ENCODE measurements at places on chromosomes 3 and 15.

- no peak for DNase-seq
These were observed 390.6 kb upstream of the CFAP20DC start for GRCh38 chr3:59440285-59441028.

DNA sequence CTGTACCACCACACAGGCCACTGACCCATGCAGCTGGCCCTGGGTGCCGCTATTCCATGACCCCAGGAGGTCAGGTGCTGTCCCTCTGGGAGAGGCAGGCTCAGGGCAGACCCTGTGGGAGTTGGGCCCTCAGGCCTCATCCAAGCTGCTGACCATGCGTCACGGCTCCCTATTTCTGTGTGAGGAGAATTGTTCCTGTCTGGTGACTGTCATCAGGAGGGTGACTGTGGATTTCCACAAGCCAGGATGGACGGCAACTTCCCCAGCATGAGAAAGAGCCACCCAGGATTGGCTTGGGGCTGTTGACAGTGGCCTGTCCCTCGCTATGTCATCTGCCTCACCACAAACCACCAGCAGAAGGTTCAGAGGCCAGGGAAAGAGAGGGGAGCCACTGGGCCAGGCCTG is 41.4 kb downstream of the ZDHHC19 start:
- DNase-seq: no peak

DNA sequence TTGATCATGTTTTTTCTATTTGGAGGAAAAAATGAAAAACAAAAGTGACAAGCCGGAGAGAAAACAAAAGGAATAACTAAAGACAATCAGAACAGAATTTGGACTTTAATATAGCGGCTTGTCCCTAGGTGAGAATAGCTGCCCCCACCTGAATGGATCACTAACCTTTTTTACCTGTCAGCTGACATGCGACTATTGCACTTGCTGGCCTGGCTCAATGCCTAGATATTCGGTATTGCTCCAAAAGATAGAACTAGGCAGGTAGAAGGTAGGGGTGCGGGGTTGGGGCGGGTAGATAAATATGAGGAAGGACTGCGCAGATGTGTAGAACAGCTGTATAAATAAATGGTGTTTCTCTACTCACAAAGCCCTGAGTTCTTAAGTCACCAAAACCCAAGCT is 650 bp upstream of the MORC1 start:
- no peak for DNase-seq

GRCh38 chr3:38004415-38005075 is 14.0 kb downstream of the VILL start:
- DNase-seq: no peak

- no peak for DNase-seq
These were observed 113.7 kb downstream of the MYO5A start for GRCh38 chr15:52414936-52415335.

DNA sequence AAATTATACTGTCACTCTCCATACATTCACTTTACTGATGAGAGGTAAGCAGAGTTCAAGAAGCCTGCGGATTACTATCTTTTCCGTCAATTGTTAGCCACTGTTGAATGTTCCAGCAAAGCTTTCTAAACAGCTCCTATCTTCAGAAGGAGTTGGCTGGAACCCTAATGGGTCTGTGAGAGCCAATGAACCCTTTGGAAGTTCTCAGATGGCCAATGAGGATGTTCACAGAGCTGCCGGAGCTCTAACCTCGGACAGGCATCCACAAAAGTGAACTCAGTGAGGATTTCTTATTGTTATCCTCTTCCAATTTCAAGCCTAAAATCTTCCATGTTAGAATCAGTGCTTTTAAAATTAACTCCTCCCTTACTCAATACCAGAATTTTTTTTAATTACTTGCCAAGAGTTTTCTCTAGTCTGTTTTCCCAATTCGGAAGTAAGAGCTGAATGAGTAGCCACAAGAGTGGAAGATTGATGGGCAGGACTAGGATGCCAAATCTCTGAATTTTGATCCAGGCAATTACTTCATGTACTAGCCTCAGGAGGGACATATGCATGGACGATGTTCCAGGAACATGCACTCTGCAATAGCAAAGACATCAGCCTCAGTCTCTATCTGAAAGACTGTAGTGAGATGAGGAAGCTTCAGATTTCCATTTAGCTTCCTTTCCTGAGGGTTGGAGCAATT is 78.1 kb downstream of the AGBL1 start:
- no peak for DNase-seq

DNA sequence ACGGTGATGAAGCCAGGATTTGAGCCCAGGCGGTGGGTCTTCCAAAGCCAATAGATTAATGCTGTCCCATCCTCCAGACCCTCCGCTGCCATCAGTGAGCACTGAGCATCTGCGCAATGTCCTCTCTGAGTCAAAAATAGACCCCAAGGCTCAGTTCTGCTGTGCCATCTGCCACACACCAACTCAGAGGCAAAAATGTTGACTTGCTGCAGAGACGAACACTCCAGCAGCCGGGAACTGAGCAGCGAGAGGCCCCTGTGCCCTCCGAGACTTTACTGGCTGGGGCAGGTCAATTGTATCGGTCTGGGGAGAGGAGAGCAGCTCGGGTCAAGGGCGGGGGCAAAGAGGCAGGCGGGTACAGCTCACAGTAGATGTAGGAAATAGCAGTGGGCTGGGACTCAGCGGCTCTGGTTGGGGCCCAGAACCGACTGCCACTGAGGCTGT is 41.5 kb upstream of the ATP2B2 start:
- DNase-seq: no peak

GRCh38 chr3:68103811-68104210 is 449.4 kb upstream of the SUCLG2 start:
- no peak for DNase-seq

- DNase-seq: no peak
These were observed 4.8 kb downstream of the MESD start for GRCh38 chr15:80984856-80985255.

- DNase-seq: no peak
These were observed 177.1 kb downstream of the CD47 start for GRCh38 chr3:107913701-107914100.

DNA sequence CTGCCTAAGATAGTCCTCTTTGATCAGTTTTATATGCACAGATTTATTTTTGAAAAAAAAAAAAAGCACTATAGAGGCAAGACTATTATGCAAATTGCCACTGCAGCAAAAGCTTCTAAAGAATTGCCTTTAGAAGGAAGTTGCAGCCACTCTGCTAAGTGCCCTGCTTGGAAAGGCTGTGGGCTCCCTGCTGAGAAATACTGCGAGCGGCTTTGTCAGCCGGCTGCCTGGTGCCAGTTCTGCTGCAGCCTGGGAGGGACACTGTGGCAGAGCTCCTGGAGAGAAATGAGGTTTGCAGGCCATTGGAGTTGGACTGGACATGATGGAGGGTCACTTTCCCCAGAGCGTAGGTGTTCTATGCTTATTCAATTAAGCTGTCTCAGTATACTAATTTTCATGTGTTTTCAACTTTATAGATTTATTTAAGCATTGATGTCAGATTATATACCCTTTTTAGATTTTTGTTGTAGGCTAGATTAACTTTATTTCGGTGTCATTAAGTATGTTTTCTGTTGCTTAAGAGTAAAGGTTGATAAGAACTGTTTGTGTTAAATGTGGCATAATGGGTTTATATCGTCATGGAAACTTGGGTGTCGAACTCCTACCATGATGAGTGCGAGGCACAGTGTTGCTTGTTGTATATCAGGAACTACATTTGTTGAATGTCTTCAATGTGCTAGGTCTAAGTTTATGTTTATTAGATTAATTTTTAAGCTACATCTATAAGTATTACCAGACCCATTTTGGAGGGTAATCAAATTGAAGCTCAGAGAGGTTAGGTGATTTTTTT is 6.6 kb downstream of the MAP2K5 start:
- no peak for DNase-seq

DNA sequence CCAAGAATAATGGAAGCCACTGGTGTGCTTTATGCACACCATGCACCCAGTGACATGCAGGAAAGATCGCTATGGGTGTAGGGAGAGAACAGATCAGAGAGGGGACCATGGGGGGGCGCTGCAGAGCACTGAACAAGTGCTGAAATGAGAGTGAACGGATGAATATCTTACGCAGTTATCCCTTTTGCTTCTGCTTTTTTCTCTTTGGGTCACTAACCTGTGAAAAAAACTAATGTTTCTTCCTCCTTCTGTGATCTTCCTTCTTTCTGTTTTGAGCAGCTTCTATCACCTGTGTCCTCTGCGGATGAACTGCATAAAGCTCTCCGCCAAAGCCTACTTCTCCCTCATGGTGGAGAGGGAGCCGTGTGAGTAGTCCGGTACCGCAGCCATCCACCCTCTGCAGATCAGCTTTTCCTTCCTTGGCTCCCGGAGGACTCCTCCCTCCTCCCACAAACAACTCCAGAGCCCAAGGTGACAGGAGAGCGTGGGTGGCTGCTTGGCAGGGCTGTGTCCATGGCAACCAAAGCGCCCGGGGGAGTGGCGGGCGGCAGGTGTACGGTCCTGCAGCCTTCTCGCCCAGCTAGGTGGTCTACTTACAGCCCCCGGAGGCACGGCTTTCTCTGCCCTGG is 106.2 kb downstream of the DGKG start:
- peak; percentile 23 for DNase-seq

GRCh38 chr3:140424726-140425125 is 253.1 kb upstream of the TRIM42 start:
- DNase-seq: no peak

GRCh38 chr3:4290272-4290893 is 12.8 kb upstream of the SETMAR start:
- peak; percentile 9 for DNase-seq

DNA sequence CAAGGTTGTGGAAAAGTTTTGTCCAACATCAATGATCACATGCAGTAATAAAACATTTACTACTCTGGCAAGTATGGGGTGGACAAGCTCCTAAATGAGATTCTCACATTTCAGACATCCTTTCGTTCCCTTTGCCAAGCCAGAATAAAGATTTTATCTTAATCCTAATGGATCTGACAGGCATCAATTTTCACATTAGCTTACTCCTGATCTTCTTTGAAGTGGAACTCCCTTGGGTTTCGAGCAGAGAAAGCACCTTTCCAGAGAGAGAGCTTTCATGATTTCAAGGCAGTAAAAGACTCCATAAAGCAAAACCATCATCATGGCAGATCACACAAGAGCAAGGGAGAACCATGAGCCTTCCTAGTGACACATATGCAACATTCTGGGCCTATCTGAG is 27.3 kb upstream of the EID1 start:
- no peak for DNase-seq

- DNase-seq: no peak
These were observed 12.2 kb downstream of the CLN6 start for GRCh38 chr15:68217341-68217740.

DNA sequence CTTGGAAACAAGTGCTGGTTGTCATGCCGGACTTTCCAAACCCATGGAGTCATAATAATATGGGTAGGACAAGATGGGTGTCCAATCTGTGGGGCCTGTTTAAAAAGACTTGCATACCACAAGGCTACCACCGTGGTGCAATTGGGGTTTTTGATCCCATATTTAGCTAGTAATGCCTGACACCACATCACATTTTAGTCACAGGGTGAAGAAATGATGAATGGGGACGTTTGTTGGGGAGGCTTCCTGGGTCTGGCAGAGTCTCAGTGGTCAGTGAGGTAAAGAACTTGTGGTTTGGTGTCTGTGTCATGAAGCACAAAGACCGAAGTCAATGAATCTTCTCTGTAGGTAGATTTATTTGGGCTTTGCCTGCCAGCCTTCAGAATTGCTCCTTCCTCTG is 31.0 kb downstream of the P3H2 start:
- no peak for DNase-seq

- DNase-seq: no peak
These were observed 320.9 kb upstream of the ONECUT1 start for GRCh38 chr15:53110999-53111398.

- no peak for DNase-seq
These were observed 44.1 kb downstream of the UMPS start for GRCh38 chr3:124774327-124774718.

DNA sequence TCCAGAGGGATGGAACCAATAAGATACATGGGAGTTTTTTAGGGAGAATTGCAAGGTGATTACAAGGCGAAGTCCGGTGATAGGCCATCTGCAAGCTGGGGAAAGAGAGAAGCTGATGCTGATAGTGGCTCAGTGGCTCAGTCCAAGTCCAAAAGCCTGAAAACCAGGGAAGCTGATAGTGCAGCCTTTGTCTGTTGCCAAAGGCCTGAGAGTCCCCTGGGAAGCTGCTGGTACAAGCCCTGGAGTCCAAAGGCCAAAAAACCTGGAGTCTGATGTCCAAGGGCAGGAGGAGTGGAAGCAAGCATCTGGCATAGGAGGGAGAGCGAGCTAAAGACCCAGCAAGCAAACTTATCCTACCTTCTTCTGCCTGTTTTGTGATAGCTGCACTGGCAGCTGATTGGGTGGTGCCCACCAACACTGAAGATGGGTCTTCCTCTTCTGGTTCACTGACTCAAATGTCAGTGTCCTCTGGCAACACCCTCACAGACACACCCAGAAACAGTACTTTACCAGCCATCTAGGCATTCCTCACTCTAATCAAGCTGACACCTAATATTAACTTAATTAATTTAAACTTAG is 16.7 kb downstream of the TFG start:
- DNase-seq: no peak

DNA sequence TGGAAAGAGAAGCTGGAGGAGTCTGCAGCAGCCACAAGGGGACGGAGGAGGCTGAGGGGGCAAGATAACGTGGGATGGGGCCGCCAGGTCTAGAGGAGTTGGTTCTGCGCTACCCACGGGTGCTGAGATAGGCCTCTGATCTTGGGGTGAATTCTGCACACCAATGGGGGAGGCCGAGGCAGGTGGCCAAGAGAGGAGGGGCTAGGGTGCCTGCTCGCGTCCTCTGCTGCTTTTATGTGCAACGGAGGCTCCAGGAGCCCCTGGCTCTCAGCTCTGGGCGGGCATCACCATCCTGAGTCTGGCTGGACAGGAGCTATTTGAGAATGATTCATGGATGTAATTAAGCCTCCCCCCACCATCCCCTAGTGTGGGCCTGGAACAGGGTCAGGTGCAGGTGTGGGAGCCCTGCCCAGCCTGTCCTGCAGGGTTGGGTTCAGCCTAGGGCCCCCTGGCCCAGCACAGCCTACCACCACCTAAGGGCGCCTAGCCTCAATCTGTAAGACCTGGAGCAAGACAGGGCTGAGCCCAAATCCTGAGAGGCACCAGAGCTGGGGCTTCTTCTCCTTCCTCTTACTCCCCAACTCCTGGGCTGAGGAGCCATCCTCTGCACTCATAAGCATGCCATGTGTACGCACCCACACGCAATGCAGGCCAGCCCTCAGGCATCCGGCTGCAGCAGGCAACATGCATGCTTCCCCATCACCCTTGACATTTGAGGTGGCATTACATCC is 32.3 kb upstream of the SEMA3F start:
- no peak for DNase-seq

Data from GM19239 (cell line).